ENCODE measurements at places on chromosomes 12 and 14.

DNA sequence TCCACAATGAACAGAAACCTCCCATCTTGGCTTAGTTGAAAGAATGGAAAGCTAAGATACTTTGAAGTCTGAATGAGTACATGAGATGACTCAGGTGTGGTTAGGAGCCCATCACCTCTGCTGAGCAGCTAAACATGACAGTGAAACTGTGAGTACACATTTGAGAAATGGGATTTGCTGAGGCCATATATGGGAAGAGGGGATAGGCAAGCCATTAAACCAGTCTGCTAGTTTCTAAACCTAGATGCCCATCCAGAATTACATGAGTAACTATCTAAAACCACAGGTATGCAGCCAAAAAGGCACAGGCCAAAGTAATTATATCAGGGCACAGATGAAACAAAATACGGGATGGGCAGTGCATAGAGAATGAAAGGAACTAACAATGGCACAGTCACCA is 41.2 kb downstream of the NKX2-1 start:
- no peak for DNase-seq

GRCh38 chr14:72332046-72332445 is 399.8 kb downstream of the RGS6 start:
- no peak for DNase-seq

DNA sequence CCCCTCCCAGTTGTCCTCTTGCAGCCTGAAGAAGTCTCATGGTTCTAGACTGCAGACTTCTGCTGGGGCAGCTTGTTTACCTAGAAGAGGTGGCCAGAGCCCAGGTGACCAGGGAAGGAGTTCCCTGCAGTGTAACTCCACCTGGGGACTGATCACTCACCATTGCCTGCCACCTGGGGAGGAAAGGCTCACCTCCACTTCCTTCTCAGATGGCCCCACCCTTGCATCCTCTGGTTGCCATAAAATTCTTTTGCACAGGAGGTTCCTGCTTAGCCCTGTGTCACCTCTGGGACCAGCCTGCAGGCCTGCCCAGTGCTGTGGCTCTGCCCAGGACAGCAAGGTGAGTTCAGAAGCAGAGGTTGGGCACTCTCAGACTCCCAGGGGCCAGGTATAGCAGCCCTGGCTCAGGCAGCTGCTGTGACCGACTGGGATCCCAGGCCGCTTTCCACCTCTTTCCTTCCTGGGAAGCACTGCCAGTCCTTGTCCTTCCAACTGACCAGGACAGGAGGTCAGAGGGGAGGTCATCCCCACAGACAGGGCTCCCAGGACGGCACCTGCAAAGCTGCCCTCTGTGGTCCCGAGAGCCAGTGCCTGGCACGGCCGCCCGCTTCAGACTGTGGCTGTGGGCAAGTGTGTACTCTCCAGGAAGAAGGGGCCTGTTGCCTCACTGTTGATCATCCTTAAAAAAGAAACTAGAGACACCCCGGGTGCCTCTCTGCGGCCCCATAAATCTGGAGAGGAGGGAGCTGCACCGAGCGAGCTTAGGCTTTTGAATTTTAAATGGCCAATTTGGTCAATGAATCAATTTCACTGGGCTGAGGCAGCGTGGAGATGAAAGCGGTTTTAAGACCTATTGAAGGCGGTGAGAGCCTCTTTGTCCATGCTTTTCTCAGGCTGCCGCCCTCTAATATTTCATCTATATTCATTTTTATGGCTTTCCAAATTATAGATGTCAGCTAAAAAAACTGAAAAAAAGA is 79.5 kb upstream of the C14orf180 start:
- no peak for DNase-seq

- DNase-seq: no peak
Measured at GRCh38 chr12:108567406-108568337, 5.3 kb downstream of the ISCU start.

DNA sequence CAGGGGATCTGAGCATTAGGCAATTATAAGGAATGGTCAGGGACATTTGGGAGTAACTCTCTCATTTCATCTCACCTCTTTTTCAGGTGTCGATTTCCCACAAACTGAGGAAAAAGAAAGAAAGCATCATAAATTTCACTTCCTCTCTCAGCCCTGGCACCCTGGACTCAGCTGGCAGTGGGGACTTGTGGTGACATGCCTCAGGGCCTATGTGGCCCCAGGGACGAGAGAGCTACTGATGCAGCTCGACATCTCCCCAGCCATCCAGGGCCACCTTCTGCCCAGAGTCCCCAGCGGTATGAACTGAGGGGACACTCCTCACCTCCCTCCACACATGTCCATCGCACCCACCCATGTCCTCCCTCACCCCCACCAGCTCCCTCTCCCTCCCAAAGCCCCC is 11.7 kb downstream of the TNFRSF1A start:
- no peak for DNase-seq

DNA sequence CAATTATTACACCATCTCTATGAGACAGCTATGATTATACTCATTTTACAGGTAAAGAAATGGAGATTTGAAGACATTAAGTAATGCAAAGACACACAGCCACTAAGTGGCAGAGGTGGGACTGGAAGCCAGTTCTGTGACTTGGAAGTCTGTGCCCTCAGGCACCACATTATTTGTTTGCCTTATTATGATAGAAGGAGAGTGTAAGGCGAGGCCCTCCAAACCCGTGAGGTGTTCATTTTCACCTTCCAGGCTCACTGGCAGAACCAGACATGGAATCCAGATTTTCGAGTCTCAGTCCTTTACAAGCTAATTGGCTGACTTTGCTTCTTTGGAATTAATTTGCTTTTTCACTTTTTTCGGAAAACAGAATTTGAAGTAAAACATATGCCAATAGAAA is 107.9 kb downstream of the CAND1 start:
- no peak for DNase-seq

- DNase-seq: no peak
Measured at GRCh38 chr12:119410396-119410795, 75.9 kb downstream of the CCDC60 start.

- DNase-seq: no peak
Measured at GRCh38 chr12:112218150-112218549, 92.8 kb downstream of the TRAFD1 start.

GRCh38 chr12:20520532-20520931 is 152.2 kb downstream of the PDE3A start:
- no peak for DNase-seq

DNA sequence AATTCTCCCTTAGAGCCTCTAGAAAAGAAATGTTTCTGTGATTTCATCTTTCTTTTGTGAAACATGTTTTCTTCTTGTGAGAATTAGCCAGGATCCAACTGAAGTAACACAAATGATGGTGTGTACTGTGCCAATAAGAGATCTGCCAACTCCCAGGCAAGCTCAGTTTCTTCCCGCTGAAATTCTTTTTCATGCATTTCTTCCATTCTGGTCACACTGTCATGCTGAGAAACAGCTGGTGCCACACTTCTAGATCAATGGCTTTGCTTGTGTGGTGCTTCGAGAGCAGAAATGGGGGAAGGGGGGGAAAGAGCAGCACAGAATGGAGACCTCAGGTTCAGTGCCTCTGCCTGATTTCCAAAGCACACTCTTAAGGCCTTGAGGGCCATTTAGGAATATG is 41.4 kb upstream of the FGF6 start:
- no peak for DNase-seq

DNA sequence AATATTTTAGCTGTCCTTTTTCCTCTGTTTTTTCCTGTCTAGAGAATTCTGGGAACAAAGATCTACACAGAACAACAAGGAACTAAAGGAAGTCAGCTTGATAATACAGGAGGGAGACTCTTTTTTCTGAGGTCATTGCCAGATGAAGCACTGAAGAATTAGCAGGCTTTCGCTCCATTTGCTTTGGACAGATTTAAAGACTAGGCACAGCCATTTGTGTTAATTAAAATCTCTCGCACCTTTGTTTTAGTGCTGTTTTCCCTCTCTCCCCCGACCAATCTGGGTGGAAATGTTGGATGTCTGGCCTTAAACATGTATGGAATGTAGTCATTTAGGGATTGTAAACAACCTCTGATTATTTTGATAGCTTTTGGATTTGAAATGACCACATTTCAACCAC is 9.6 kb upstream of the GPHN start:
- DNase-seq: no peak

DNA sequence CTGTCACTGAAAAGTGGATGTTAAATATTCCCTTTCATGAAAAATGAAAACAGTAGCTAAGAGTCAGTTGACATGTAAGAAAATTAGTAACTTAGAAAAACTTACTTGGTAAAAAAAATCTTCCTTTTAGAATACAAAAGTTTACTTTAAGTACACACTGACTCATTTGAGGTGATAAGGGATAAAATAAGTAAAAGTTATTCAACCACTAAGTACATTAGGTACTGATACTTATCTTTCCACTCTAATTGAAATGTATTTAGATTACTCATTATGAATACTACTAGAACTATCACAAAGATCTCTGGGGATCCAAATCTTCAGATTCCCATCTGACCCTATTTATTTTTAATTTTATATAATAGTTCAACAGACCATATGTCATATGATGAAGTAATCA is 12.2 kb downstream of the SYCP3 start:
- no peak for DNase-seq

DNA sequence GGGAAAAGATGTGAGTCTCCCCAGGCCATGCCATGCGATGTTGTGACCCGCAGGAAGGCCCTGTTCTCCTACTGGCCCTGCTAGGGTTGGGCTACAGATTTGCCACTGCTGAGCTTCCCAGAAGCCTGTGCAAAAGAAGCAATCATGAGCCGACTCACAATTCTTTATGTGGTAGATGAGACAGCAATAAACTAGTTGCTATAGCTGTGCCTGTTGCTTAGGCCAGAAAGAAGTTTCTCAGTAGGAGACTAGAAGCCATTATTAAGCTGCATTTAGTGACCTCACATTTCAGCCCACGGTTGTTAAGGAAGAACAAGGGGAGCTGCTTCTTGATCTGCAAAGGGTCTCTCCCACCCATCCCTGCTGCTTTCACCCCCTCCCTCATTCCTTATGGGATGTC is 239.4 kb upstream of the CRY1 start:
- DNase-seq: no peak

DNA sequence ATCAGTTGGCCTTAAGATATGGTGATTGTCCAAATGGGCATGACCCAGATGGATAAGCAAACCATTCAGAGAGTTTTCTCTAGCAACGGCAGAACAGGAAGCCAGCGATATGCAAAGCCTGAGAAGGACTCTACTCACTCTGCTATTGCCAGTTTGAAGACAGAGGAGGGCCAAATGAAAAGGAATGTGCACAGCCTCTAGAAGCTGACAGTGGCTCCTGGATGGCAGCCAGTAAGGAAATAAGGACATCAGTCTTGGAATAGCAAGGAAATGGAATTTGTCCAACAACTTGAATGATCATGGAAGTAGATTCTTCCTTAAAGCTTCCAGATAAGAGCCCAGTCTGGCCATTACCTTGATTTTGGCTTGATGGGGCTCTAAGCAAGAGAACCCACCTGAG is 60.0 kb downstream of the TMTC2 start:
- no peak for DNase-seq

GRCh38 chr12:100414739-100415138 is 57.9 kb downstream of the SLC17A8 start:
- no peak for DNase-seq

GRCh38 chr14:101929946-101930345 is 34.4 kb upstream of the DYNC1H1 start:
- no peak for DNase-seq

DNA sequence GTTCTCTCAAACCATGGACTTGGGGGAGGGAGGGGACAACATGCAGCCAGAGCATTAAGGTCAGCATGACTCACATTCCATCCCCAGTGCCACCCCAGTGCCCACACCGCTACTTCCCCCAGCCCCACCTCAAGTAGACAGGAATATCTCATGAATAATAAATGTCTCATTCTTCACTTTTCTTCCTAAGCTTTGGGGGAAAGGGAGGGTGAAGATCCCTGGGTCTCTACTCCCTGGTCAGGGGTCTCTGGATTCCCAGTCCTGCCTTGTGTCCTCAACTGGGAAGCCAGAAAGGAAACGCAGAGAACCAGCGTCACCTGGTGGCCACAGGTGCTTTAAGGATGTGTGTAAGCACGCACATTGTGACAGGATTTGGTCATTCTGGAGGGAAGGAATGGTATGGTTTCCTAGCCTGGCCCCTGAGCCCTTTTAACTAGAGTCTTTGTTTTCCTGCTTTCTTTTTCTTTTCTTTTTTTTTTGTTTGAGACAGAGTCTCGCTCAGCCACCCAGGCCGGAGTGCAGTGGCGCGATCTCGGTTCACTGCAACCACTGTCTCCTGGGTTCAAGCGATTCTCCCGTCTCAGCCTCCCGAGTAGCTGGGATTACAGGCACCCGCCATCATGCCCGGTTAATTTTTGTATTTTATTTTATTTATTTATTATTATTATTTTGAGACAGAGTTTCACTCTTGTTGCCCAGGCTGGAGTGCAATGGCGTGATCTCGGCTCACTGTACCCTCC is 3.4 kb downstream of the GPR84 start:
- DNase-seq: peak; percentile 60

- no peak for DNase-seq
Measured at GRCh38 chr12:29818916-29819623, 35.3 kb upstream of the TMTC1 start.

- DNase-seq: no peak
Measured at GRCh38 chr12:115657081-115658013, 620.1 kb downstream of the MED13L start.

GRCh38 chr14:68674538-68675232 is 118.2 kb downstream of the ZFP36L1 start:
- DNase-seq: no peak

DNA sequence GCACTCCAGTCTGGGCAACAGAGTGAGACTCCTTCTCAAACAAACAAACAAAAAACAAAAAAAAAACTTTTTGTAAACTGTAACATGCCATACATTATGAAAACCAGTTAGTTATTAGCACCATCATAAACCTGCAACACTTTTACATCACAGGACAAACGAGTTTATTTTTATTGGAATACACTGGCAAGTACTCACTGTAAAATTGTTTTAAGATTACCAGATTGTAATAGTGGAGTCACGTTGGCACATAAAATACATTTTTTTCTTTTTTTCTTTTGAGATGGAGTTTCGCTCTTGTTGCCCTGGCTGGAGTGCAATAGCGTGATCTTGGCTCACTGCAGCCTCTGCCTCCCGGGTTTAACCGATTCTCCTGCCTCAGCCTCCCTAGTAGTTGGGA is 15.7 kb downstream of the FKBP3 start:
- no peak for DNase-seq

DNA sequence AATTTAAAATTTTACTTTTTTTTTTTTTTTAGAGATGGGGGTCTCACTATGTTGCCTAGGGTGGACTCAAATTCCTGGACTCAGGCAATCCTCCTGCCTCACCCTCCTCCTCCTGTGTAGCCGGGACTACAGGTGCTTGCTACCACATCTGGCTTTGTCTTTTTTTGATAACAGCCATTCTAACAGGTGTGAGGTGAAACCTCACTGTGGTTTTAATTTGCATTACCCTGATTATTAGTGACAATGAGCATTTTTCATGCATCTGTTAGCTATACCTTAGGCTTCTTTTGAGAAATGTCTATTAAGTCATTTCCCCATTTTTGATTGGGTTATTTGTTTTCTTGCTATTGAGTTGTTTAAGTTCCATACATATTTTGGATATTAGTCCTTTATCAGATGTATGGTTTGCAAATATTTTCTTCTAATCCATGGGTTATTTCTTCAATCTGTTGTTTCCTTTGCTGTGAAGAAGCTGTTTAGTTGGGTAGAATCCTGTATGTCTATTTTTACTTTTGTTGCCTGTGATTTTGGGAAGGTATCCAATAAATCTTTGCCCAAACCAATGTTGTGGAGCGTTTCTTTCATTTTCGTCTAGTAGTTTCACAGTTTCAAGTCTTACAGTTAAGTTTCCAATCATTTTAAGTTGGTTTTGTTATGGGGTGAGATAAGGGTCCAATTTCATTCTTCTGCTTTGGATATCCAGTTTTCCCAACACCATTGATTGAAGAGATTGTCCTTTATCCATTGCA is 86.1 kb downstream of the MYF5 start:
- DNase-seq: no peak

- DNase-seq: peak; percentile 68
Measured at GRCh38 chr12:119153477-119154434, 25.0 kb upstream of the HSPB8 start.

Measured in NCI-H226 (cell line).